Activated CD4-positive, alpha-beta memory T cell treated with anti-CD3 and anti-CD28 coated beads, Interleukin-2, amount 10 ng/mL, durations not matched to agents 7 days and 5 days (primary cell): ENCODE measurements at places on chromosomes 6 and 20. TPM values are rescaled to one million over a fixed set of nuclear protein-coding genes. Genes with fewer than 3 reads are reported as not detected.
A peak's percentile ranks its signal among the peaks of the same experiment; 100 is the strongest.

GRCh38 chr20:44761423-44761822 is 15.8 kb downstream of the KCNK15 start:
- no peak overlapping the region for H3K27ac ChIP-seq
- H3K27me3 ChIP-seq: peaks cover 20% of the 10 kb centered on the region
- H3K36me3 ChIP-seq: no peaks in the 10 kb centered on the region
- H3K4me3 ChIP-seq: no peak overlapping the region
- no peaks in the 10 kb centered on the region for H3K4me1 ChIP-seq

DNA sequence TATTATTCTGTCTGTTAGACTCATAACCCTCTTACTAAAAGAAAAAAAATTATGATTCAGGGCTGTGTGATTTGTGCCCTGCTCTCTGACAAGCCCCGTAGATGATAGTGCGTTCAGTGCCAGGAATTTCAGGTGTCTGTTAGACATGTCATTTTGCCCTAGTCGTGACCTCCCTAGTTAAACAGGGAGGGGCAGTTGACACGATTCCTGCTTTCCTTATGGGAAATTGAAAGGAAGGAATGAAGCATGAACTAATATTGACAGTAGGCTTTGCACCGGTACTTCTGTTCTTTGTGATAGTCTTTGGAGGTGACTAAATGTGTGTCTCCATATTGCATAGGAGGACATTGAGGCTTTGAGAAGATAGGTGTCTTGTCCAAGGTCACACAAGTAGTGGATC is 26.3 kb downstream of the RPRD1B start:
- H3K4me3 ChIP-seq: no peak overlapping the region
- DNase-seq: no peak
- H3K4me1 ChIP-seq: peaks cover 22% of the 10 kb centered on the region
- H3K27ac ChIP-seq: no peak overlapping the region
- H3K36me3 ChIP-seq: peaks cover 47% of the 10 kb centered on the region
- no peaks in the 10 kb centered on the region for H3K27me3 ChIP-seq

GRCh38 chr6:63114610-63115211 is 96.6 kb upstream of the FKBP1C start:
- no peak for DNase-seq
- H3K4me1 ChIP-seq: no peaks in the 10 kb centered on the region
- no peaks in the 10 kb centered on the region for H3K27me3 ChIP-seq
- H3K27ac ChIP-seq: no peak overlapping the region
- no peak overlapping the region for H3K4me3 ChIP-seq

The KCNQ2 gene
- not detected for total RNA-seq

GRCh38 chr6:98812220-98812619 is 22.2 kb upstream of the POU3F2 start:
- H3K36me3 ChIP-seq: no peaks in the 10 kb centered on the region
- H3K4me1 ChIP-seq: no peaks in the 10 kb centered on the region
- no peak overlapping the region for H3K4me3 ChIP-seq
- H3K27me3 ChIP-seq: peaks cover 9% of the 10 kb centered on the region

The OR11A1 gene
- total RNA-seq: not detected

DNA sequence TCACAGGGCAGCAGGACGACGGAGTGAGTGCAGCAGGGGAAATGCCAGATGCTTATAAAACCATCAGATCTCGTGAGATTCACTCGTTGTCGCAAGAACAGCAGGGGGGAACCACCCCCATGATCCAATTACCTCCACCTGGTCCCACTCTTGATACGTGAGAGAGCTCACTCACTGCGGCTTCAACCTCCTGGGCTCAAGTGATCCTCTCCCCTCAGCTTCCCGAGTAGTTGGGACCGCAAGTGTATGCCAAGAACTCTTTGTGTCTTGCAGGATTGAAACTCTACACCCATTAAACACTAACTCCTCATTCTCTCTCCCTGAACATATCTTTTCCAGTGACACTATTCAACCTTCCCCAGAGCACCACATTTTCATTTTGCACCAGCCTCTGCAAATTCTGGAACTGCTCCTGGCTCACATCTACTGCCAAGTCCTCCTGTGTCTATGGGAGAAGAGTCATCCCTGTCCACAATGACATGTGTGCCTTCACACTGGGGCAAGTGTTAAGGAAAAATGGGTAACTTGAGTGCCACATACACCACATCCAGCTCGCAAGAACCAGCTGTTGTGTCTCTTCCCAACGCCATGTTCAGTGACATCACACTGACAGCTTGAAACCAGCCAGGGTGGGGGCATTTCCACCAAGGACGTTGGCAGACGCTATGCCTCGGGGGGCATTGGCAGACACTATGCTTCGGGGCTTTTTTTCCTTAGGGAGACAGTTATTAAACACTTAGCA is 14.7 kb upstream of the TAF4 start:
- H3K4me1 ChIP-seq: no peaks in the 10 kb centered on the region
- no peaks in the 10 kb centered on the region for H3K27me3 ChIP-seq
- H3K36me3 ChIP-seq: no peaks in the 10 kb centered on the region
- DNase-seq: no peak
- H3K4me3 ChIP-seq: no peak overlapping the region
- H3K27ac ChIP-seq: no peak overlapping the region

DNA sequence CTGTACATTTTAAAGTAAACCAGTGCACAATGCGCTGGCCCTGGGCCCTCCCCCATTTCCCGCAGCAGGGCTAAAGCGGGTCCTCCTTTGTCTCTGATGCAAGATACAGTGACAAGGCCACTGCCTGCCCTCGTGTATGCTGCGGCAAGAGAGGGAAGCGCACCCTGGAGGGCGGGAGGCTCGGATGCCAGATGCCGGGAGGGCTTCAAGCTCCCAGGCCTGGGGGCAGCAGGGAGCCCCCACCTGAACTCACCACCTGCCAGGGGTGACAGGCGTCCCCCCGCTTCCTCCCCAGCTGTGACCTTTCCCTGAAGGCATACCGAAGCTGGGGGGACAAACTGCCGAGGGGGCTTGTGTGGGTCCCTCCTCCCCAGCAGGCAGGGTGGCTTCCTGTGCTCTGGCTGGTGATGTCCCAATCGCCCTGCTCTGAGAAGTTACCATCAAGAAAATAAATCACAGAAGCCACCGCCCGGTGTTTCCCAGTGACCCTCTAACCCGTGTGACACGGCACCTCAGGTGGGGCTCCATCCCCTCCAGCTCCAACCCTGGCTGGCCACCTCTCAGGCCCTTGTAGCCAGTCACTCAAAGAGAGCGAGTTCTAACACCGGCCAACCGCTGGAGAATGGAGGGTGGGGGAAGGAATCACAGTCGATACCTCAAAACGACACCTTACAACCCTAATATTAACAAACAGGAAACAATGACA is 203.3 kb downstream of the PREX1 start:
- no peaks in the 10 kb centered on the region for H3K27me3 ChIP-seq
- H3K4me1 ChIP-seq: peaks cover 28% of the 10 kb centered on the region
- H3K4me3 ChIP-seq: no peak overlapping the region
- H3K36me3 ChIP-seq: peaks cover 44% of the 10 kb centered on the region
- H3K27ac ChIP-seq: no peak overlapping the region
- no peak for DNase-seq

DNA sequence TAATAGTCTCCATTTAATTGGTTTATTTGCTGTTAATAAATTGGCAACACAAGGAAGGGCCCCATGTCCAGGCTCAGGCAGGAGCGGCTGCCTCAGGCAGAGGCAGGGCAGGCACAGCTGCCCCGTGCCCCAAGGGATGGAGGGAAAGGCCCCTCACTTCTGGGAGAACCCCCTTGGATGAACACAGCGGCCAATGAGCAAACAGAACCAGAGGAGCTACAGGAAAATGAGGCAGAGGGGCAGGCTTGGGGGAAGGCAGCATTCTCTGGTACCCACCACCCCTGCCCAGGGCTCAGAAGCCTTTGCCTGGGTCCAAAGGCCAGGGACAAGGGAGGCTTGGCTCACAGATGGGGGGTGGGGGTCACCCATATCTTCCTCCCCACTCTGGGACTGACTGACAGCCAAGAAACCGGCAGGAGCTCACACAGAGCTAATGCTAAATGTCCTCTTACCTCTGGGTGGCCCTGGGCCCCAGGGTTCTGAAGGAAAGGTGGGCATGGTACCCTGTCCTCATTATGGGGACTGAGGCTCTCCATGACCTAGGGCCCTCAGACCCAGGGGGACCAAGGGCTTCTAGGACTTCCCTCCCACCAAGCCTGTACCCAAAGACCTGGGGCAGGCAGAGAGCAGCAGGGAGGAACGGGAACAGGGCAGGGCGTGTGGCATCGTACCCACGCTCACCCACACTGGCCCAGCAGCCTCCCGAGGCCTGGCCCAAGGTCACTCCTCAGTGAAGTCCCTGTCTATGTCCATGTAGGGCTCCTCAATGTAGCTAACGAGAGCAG is 47.0 kb downstream of the MYH7B start:
- no peak overlapping the region for H3K27ac ChIP-seq
- no peak for DNase-seq
- peaks cover 4% of the 10 kb centered on the region for H3K4me1 ChIP-seq
- H3K27me3 ChIP-seq: no peaks in the 10 kb centered on the region
- H3K36me3 ChIP-seq: peaks cover 52% of the 10 kb centered on the region

The LST1 gene
- total RNA-seq: 69.8 TPM

- H3K27ac ChIP-seq: no peak overlapping the region
- DNase-seq: no peak
- H3K4me1 ChIP-seq: no peaks in the 10 kb centered on the region
- no peak overlapping the region for H3K4me3 ChIP-seq
- H3K27me3 ChIP-seq: peaks cover 2% of the 10 kb centered on the region
Measured at GRCh38 chr20:50678169-50678898, 13.0 kb downstream of the RIPOR3 start.

The BLCAP gene
- total RNA-seq: 37.7 TPM

DNA sequence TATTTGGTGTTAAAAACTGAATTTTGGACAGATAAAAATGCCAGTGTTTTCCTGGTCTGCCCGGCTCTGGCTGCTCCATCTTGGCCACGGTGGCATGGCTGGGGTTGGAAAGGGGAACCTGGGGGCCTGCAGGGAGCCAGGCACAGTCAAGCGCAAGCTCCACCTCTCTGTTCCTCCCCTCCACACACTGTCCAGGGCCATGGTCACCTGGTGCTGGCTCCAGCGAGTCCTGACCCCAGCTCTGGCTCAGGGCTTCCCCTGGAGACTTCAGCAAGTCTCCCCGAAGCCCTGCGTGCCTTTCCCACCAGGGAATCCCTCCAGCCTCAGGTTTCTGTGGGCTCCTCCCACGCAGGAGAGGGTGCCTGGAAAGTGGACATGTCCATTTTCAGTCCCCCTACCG is 298.5 kb downstream of the QKI start:
- peaks cover 4% of the 10 kb centered on the region for H3K27me3 ChIP-seq
- no peak overlapping the region for H3K27ac ChIP-seq
- no peak overlapping the region for H3K4me3 ChIP-seq
- H3K36me3 ChIP-seq: no peaks in the 10 kb centered on the region
- no peak for DNase-seq
- H3K4me1 ChIP-seq: peaks cover 3% of the 10 kb centered on the region

GRCh38 chr6:51302431-51302830 is 483.8 kb downstream of the TFAP2B start:
- no peak for DNase-seq
- no peak overlapping the region for H3K4me3 ChIP-seq
- no peaks in the 10 kb centered on the region for H3K4me1 ChIP-seq

- DNase-seq: no peak
- no peak overlapping the region for H3K27ac ChIP-seq
- peaks cover 17% of the 10 kb centered on the region for H3K27me3 ChIP-seq
Measured at GRCh38 chr6:46704562-46704961, 16.9 kb downstream of the TDRD6 start.

The ALDH8A1 gene
- 0.85 TPM for total RNA-seq

GRCh38 chr6:149015535-149016525 is 269.0 kb downstream of the UST start:
- no peaks in the 10 kb centered on the region for H3K36me3 ChIP-seq
- no peak for DNase-seq
- H3K27me3 ChIP-seq: no peaks in the 10 kb centered on the region
- no peaks in the 10 kb centered on the region for H3K4me1 ChIP-seq
- no peak overlapping the region for H3K4me3 ChIP-seq

GRCh38 chr6:107511511-107511993 is 21.6 kb downstream of the SOBP start:
- no peak overlapping the region for H3K4me3 ChIP-seq
- peaks cover 9% of the 10 kb centered on the region for H3K27me3 ChIP-seq
- H3K27ac ChIP-seq: no peak overlapping the region
- no peaks in the 10 kb centered on the region for H3K36me3 ChIP-seq
- no peaks in the 10 kb centered on the region for H3K4me1 ChIP-seq
- no peak for DNase-seq

GRCh38 chr6:63352069-63352543 is 32.3 kb upstream of the LGSN start:
- no peaks in the 10 kb centered on the region for H3K36me3 ChIP-seq
- H3K27me3 ChIP-seq: peaks cover 17% of the 10 kb centered on the region
- H3K4me1 ChIP-seq: peaks cover 17% of the 10 kb centered on the region
- peak overlapping the region; percentile 45 for H3K27ac ChIP-seq
- H3K4me3 ChIP-seq: peak overlapping the region; percentile 44

- no peaks in the 10 kb centered on the region for H3K36me3 ChIP-seq
- no peaks in the 10 kb centered on the region for H3K27me3 ChIP-seq
- no peak overlapping the region for H3K27ac ChIP-seq
- H3K4me1 ChIP-seq: no peaks in the 10 kb centered on the region
- DNase-seq: no peak
Measured at GRCh38 chr6:122631571-122632249, 21.5 kb downstream of the PKIB start.

DNA sequence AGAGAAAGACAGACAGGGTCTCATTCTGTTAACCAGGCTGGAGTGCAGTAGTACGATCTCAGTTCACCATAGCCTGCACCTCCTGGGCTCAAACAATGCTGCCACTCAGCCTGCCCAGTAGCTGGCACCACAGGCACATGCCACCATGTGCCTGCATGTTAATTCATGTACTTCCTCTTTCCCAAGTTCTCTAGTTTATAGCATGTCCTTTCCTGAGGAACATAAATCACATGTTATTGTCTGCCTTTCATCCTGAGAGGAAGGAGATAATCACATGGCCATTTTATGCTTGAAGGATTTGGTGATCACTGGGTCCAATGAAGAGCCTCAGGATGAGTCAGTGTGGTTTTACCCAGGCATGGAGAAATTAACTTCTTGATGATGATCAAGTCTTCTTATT is 47.9 kb downstream of the COL11A2 start:
- H3K4me1 ChIP-seq: peaks cover 6% of the 10 kb centered on the region
- H3K4me3 ChIP-seq: no peak overlapping the region
- H3K27me3 ChIP-seq: peaks cover 52% of the 10 kb centered on the region
- no peak for DNase-seq
- no peak overlapping the region for H3K27ac ChIP-seq

The STMND1 gene
- total RNA-seq: not detected

DNA sequence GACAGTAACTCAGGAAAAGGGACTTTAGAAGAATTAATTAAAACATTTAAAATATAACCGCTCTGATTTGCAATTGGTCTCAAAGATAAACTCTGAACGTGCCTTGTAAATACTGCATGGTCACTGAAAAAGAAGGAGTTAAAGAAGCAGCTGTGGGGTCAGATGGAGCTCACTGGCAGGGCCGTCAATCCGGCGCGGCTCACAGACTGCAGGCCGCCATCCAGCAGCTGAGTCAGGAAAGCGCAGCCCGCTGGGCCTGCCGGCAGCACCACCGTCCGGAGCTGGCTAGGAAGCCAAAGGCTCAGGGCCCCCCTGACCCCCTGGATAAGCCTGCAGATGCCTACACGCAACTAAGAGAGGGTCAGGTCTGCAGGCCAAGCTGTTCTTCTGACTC is 54.2 kb upstream of the FRMD1 start:
- H3K27ac ChIP-seq: no peak overlapping the region
- no peaks in the 10 kb centered on the region for H3K4me1 ChIP-seq
- H3K27me3 ChIP-seq: peaks cover 17% of the 10 kb centered on the region
- DNase-seq: no peak

GRCh38 chr20:48719598-48720255 is 108.1 kb downstream of the PREX1 start:
- H3K36me3 ChIP-seq: peaks cover 73% of the 10 kb centered on the region
- H3K4me3 ChIP-seq: peak overlapping the region; percentile 56
- H3K27ac ChIP-seq: peak overlapping the region; percentile 83
- no peak for DNase-seq
- no peaks in the 10 kb centered on the region for H3K27me3 ChIP-seq

- DNase-seq: no peak
- no peak overlapping the region for H3K27ac ChIP-seq
- H3K36me3 ChIP-seq: no peaks in the 10 kb centered on the region
- peak overlapping the region; percentile 79 for H3K4me3 ChIP-seq
Measured at GRCh38 chr6:13485923-13486562, 1.4 kb downstream of the GFOD1 start.
